Stimulated activated CD4-positive, alpha-beta T cell treated with anti-CD3 and anti-CD28 coated beads, Interleukin-1b, Interleukin-23, amount 100 ng/mL, for 24 hours (primary cell): ENCODE measurements at places on chromosomes 2 and 18.

DNA sequence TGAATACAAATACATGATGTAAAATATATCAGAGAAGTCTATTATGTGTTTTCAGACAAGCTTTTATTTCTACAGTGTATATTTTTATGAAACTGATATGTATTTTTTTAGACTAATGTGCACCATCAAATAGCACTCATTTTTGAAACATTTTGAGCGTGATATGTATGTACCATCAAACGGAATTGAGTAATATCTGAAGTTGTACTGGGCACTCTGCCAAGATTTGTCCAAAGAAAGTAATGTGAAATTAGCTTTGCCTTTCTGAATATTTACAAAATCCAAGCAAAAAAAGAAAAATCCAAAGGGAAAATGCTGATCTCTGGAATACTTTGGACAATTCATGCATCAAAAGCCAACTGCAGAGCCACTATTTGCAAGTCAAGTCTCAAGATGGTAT, 972.0 kb downstream of the DPP10 start:
- DNase-seq: no peak

GRCh38 chr2:232931636-232932035, 61.6 kb downstream of the SNORC start:
- DNase-seq: no peak

- no peak for DNase-seq
Observed at GRCh38 chr2:231524477-231525247, 5.6 kb downstream of the NMUR1 start.

- DNase-seq: no peak
Observed at GRCh38 chr2:106596844-106597243, 109.7 kb downstream of the CD8B2 start.

DNA sequence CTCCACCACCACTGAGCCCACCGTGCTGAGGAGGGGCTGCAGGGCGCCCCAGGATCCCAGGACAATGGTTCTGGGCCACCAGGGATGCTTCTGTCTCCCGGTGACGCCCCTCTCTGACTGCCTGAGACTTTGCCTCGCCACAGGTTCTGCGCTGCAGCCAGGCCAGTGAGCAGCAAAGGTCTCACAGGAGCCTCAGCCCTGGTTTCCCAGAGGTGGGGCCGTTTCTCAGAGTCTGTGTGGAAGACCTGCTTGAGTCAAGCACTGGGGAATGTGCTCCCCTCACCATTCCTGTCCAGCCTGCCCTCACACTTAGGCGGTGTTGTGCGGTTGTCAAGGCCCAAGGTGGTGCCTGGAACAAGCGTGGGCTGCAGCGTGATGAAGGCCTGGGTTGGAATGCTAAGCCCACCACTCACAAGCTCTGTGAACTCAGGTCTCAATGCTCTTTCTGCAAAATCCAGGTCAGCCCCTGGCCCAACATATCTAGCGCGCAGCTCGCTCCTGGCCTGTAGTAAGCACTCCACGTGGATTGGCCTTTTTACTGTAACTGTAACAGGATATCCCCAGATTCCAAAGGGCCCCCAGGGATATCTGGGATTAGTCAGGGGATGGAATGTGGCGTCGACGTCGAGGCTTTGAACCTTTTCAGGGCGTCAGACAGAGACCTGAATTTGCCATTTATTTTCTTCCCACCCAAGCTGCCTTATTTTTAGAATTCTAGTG, 47.6 kb downstream of the PLB1 start:
- DNase-seq: no peak

DNA sequence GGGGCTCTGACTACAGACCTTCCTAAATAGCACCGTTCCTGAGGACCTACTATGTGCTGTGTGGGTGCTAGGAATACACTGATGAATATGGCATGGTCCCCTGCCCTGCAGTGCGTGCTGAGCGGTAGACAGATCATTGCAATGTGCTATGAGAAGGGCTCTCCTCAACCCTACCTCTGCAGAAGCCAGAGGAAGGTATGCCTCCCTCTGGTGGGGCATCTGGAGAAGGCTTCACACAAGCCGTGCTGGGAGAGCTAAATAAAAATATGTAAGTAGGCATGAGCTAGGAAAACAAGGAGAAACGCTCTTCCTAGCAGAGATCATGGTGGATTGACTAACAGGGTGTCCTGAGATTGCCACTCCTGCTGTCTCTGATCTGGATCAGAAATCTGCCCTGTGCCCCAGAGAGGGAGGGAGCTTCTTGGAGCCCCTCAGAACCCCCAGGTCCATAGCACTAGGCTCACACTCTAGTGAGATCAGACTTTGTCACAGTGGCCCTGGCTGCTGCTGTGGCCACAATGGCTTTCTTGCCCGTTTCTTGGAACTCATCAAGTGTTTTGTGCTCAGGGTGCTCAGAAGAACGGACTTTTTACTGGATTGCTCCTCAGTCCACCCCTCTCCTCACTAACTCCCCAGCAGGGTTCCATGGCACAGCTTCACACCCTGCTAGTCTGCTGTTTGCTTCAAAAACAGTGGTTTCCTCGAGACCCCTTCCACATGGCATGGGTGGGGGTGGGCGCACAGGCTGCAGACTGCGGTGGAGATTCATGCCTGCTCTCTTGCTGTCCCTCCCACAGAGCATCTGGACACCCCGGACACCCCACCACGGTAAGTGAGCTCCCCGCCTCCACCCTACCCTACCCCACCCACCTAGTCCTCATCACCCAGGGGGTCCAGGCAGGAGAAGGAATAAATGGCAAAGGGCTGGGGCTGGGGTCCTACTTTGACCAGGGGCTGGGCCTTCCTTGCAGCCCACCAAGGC, 14.2 kb downstream of the SIGLEC15 start:
- no peak for DNase-seq

- DNase-seq: no peak
Observed at GRCh38 chr2:70674636-70675430, 93.2 kb downstream of the ADD2 start.

- no peak for DNase-seq
Observed at GRCh38 chr2:119065146-119065545, 93.4 kb downstream of the C1QL2 start.

- DNase-seq: no peak
Observed at GRCh38 chr2:200747668-200748618, 63.8 kb upstream of the BZW1 start.

DNA sequence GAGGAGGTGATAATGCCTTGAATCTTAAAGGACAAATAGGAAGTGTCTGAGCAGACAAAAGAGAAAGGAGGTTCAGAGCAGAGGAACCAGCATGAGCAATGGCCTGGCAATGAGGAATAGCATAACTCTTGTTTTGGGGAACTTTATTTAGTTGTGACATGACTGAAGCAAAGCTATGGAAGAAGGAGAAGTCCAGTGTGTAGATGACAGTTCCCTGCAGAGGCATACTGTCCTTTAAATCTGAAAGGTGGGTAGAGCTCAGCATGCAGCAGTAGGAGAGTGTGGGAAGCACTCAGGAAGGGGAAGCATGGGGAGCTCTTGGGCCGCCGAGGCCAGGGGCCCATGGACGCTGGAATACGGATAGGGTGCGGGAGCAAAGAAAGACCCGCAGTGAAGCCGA, 173.8 kb downstream of the SEPTIN10 start:
- no peak for DNase-seq

- no peak for DNase-seq
Observed at GRCh38 chr2:56713161-56713676, 529.4 kb downstream of the CCDC85A start.

GRCh38 chr18:21040466-21040865, 71.1 kb downstream of the ROCK1 start:
- no peak for DNase-seq

GRCh38 chr2:25606892-25607291, 66.5 kb downstream of the DTNB start:
- no peak for DNase-seq

DNA sequence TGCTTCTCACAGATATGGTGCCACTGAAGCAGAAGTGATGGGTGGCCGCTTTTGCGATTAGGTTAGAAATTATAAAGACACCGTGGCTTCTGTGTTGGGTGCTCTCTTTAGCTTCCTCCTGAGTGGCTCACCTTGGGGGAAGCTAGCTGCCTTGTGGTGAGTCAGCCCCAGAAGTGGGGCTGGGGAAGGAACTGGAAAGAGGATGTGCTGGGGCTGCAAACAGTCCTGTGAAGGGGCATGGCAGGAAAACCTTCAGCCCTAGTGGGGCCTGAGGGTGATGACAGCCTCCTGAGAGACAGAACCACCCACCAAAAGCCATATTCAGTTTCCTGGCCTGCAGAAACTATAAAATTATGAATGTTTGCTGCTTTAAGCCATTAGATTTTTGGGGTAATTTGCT, 8.9 kb upstream of the ASB18 start:
- no peak for DNase-seq

DNA sequence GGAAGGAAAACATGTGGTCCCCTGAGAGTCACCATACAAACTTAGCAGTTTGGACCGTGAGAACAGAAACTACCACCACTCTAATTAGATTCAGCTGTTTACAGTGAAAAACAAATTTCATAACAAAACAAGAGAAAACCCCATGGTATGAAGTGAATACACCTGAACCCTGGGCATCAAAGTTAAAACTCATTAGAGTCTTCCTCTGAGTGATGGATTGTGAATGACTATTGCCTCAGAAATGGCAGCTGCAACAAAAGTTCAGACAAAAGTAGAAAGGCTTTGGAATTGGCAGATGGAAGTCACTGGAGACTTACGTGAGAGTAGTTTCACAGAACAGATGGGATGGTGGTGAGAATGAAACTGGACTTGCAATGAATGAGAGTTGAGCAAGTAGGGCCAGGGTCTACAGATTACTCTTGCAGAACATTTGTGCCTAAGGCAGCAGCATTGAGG, 98.0 kb downstream of the AAK1 start:
- no peak for DNase-seq

DNA sequence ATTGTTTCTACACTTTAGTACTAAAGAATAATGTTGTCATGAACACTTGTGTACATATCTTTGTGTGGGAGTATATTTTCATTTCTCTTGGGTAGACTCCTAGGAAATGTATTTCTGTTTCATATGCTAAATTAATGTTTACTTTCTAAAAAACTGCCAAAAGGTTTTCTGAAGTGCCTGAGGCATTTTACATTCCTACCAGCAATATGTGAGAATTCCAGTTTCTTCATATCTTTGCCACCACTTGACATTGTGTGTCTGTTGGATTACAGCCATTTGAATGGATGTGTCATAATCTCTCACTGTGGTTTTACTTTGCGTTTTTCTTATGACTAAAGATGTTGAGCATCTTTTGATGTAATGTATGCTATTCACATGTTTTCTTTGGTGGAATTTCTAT, 428.2 kb upstream of the KCNH7 start:
- DNase-seq: no peak

DNA sequence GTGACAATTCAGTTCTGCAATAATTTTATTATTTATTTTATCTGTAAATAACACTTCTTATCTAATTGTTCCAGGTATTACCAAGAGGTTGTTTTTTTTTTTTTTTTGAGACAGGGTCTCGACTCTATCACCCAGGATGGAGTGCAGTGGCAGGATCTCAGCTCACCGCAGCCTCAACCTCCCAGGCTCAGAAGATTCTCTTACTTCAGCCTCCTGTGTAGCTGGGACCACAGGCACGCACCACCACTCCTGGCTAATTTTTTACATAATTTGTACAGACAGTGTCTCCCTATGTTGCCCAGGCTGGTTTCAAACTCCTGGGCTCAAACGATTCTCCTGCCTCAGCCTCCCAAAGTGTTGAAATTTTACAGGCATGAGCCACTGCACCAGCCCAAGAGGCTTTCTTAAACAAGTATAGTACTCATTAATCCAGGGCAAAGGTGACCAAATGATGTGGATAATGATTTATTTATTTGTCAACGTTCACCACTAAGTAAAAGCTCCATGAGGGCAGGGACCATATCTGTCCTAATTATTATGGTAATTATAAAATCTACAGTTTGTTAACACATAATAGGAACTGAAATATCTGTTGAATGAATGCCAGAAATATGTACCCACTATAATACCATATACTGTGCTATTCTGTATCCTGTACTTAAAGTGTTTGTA, 12.0 kb downstream of the STK17B start:
- no peak for DNase-seq

GRCh38 chr18:9711361-9712129, 3.4 kb downstream of the RAB31 start:
- no peak for DNase-seq

GRCh38 chr2:165558832-165559231, 89.3 kb downstream of the CSRNP3 start:
- no peak for DNase-seq

- no peak for DNase-seq
Observed at GRCh38 chr2:109270505-109271312, 141.7 kb downstream of the SH3RF3 start.

GRCh38 chr18:25510096-25510495, 158.1 kb upstream of the ZNF521 start:
- no peak for DNase-seq

GRCh38 chr2:99640635-99641151, 150.9 kb upstream of the REV1 start:
- DNase-seq: no peak

GRCh38 chr18:74994502-74995418, 214.2 kb downstream of the PTGR3 start:
- no peak for DNase-seq

GRCh38 chr18:46271488-46271887, 167.3 kb downstream of the HAUS1 start:
- DNase-seq: no peak

DNA sequence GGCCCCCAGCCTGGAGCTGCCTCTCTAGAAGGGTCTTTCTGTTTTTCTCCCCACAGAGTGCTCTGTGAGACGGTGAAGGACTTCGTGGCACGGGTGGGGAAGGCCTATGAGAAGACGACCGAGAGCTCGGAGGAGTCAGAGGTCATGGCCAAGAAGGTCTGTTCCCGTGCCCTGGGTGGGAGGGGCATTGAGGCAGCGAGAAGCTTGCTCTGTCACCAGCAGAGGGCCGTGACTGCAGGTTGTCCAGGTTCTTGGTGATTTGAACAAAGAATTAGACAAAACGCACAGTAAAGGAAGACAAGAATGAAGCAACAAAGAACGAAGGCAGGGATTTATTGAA, 93.9 kb downstream of the DGKD start:
- DNase-seq: no peak

DNA sequence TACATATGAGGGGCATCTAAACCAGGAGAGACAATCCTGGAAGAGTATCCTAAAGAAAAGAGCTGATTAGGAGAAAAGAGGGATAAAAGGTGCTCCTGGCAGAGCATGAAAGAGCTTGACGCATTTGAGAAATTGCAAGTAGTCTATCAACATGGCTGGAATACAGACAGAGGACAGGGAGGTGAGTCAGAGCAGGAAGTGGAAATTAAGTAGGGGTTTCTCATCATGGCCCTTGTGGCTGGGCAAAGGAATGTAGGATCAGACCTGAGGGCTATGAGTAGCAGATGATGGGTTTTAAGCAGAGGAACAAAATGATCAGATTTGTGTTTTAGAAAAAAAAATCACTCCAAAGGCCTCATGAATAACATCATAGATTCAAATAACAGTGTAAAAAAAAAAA, 49.2 kb upstream of the UGP2 start:
- DNase-seq: no peak

DNA sequence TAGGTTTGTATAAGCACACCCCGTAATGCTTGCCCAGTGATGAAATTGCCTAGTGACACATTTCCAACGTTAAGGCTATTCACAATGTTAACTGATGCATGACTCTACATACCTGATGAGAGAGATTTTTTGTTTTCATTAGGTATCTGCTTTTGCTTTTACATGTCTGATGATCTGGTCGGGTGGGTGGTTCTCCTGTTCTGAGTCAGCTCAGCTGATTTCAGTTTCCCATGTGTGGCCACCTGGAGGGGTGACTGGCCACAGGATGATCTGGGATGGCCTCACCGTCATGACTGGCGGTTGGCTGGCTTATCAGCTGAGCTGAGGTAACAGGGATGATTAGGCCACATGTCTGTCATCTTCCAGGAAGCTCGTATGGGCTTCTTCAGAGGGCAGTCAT, 33.8 kb upstream of the ACYP2 start:
- peak; percentile 8 for DNase-seq

- no peak for DNase-seq
Observed at GRCh38 chr2:236730393-236730792, 160.8 kb downstream of the ACKR3 start.
